Breast epithelium (tissue), 4 donors: ENCODE measurements at places on chromosomes 5 and 9.

- DNase-seq = no peak
These were observed 100.8 kb downstream of the CTNND2 start for GRCh38 chr5:11803436-11803835.

DNA sequence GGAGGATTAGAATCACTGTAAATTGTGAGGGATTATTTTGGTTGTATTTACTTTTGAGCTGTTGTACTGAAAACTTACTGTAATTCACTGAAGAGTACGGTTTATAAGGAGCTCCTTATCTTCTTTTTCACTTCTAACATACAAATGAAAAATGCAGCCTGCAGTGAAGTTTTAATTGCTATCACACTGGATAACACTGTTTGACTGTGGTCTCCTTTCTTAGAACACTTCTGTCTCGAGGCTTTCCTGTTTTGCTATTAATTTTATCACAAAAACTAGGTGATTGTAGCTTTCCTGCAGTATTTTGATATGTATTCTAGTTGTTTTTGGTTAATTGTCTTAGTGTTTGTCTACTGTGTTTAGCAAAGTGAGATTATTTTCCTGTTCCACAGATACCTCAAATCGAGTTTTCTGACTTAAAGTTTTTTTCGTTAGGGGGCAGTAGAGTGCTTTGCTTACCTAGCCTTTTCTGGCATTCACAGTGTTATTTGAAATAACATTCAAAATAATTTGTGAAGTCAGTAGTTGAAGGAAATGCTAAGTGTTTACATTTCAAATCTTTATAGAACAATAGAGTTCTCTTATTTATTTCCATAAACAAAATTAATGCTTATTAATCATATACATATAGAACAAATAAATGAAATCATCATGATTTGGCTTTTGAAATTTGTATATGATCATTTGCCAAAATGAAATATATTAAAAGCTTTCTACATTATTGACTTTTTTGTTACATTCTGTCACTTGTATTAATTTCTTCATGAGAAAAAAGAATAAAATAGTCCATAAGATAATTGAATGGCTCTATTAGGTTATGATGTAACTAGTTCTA lies 52.9 kb downstream of the COMMD10 start:
- DNase-seq = no peak

DNA sequence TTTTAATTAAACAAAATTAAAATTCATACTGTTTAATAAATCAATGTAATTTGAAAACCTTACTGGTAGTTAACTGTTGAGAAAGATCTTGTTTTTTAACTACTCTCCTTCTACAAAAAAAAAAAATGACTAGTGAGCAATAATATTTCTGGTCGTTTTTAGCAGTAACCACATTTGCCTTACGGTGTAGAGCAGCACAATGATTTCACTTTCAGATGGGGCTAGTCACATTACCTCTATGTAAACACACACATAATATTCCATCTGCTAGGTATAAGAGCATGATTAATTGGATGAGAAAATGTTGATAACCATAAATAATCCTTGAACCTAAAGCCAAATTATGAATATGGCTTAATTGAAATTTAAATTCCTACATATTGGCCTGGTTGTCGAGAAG lies 198.1 kb downstream of the CHSY3 start:
- DNase-seq = no peak

GRCh38 chr5:16981700-16982099 lies 45.6 kb upstream of the MYO10 start:
- no peak for DNase-seq

DNA sequence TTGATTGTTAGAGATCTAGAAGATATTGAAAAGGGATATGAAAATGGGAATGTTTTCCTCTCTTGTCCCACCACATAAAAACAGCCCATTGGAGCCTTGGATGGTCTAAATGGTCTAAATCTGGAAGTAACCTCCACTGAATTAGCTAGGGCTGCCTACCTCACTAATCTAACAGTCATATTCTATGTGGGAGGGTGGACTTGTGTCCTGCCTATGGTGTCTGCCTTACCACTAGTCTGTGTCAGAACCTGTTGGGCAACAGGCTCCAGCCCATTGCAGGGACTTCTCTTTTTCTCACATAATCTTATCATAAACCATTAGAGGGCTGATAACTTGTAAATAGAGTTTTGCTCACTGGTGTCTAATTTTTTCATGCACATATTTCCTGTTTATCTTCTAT lies 548.8 kb upstream of the CDH18 start:
- no peak for DNase-seq

- no peak for DNase-seq
These were observed 42.2 kb downstream of the COL5A1 start for GRCh38 chr9:134683714-134684374.

GRCh38 chr5:151739395-151739794 lies 19.0 kb downstream of the ATOX1 start:
- DNase-seq = no peak

GRCh38 chr5:79346420-79346824 lies 110.5 kb downstream of the JMY start:
- DNase-seq = no peak

- no peak for DNase-seq
These were observed 23.5 kb upstream of the TENT2 start for GRCh38 chr5:79588696-79589095.

GRCh38 chr5:81450940-81451339 lies 57.0 kb upstream of the ACOT12 start:
- DNase-seq = no peak

DNA sequence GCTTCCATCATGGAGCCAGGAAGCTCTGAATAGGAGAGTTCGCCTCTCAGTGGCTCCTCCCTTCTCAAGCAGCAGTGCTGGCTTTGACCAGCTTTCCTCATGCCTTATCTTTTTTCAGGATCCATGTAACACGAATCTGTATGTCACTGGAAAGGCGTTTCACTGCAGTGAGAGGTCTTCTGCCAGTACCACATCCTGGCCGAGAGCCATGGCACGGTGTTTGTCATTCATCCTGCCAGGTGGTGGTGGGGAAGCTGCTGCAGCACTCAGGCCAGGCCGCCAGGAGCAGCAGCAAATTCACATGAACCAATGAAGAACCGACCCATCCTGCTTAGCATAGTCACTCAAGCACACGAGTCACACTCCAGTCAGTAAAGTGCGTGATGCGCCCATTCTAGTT lies 179.0 kb downstream of the FANCC start:
- no peak for DNase-seq

- no peak for DNase-seq
These were observed 328.8 kb downstream of the GADD45G start for GRCh38 chr9:89933578-89933977.

- no peak for DNase-seq
These were observed 8.6 kb downstream of the HAVCR2 start for GRCh38 chr5:157100140-157100679.

GRCh38 chr5:11390291-11390767 lies 513.9 kb downstream of the CTNND2 start:
- no peak for DNase-seq

- no peak for DNase-seq
These were observed 561.1 kb downstream of the RAB3C start for GRCh38 chr5:59143926-59144333.

GRCh38 chr9:31248156-31248555 lies 1136.3 kb upstream of the ACO1 start:
- DNase-seq = no peak

- no peak for DNase-seq
These were observed 9.7 kb upstream of the RXRA start for GRCh38 chr9:134316449-134317160.

- DNase-seq = no peak
These were observed 3.1 kb upstream of the BARX1 start for GRCh38 chr9:93958121-93958818.

GRCh38 chr5:68192679-68193060 lies 22.9 kb upstream of the PIK3R1 start:
- no peak for DNase-seq

- peak; percentile 93 for DNase-seq
These were observed 180.4 kb downstream of the GAS1 start for GRCh38 chr9:86766912-86767311.
